Stimulated activated CD4-positive, alpha-beta T cell treated with anti-CD3 and anti-CD28 coated beads, Interleukin-12 subunit alpha, Interleukin-12 subunit beta, amount 100 ng/mL, for 48 hours (primary cell): ENCODE measurements at places on chromosomes 2 and 18.

DNA sequence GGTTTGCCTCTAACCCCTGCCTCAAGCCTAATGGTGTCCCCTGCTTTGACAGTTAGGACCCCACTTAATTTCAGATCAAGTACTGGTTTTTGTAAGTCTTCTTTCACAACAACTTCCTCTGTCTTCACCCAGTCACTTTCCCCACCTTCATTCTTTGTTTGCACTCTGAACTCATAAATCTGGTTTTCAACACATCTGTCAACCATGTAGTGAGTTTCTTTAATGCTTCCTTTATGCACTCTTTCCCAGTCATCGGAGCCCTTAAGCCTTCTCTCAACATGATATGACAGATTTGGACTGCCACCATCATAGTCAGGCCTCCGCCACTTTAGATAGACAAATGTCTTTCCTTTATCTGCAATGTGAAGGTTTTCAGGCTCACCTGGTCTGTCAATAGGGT, 109.1 kb downstream of the PLEKHA3 start:
- no peak for DNase-seq

DNA sequence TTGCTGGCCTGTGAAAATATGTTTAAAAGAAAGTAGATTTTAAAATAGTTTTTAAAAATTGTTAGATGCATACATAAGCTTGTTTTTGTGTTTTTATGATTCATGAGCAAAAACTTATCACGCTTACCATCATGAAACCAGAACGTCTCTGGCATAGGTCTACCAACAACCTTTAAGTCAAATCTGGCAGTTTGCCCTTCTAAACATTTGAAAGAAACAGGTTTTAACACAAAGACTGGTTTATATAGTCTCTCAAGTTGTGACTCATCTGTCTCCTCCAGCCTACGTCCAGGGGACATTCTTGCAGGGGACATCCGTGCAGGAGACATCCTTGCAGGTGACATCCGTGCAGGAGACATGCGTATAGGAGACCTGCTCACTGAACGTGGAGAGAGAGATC, 29.6 kb downstream of the TTN start:
- DNase-seq = no peak

DNA sequence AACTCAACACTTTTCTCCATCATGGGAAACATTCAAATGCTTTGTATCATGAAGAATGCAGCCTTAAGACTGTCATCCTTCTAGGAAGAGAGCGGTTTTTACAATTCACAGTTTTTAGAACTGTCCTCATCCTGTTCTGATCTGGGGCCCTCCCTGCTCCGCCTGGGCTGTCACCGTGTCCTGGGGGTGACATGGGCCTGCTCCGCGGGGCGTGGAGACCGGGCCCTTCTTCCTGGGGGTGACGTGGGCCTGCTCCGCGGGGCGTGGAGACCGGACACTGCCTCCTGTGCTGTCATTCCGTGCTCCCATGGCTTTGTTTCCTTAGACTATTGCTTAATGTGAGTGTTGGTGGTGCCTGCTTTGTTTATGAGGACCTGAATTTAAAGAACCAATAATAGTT, 122.8 kb downstream of the TMEM18 start:
- no peak for DNase-seq

DNA sequence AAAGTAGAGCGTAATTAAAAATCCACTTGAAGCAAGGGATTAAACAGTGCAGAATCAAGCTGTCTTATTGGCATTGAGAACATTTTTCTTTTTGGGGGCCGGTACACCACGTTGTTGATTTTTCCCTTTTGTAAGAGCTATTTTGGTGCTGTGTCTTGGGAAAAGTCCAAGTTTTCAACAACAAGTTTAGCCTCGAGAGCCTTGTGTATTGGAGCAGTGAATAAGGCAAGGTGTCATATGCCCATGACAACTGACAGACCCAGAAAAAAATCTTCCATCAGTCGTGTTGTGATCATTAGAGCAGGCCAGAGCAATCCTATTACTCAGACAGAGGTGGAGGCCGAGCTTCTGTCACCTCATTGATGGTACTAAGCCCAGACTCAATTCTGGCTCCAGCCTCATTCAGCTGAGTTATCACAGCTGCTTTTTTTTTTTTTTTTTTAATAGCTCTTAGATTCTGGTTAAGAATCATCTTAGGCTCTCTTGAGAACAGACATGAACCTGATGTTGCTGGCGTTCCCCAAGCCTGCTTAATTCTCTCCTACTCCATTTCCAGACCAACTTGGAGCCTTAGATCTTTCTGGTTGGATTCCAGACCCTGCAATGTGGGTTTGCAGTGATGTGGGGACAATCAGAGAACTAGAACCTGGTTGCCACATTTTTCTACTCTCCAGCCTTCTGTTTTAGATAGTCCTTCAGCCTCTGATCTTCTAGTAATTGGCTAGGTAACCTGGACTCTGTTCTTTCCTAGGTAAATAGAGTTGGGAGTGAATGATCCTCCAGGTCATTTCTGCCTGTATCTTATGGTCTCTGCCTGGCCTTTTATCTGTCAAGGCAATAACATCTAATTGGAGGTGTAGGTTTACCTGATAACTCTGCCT, 43.1 kb downstream of the MOGAT1 start:
- DNase-seq = no peak

GRCh38 chr18:21179590-21180220, 62.3 kb upstream of the GREB1L start:
- DNase-seq = peak; percentile 14

- no peak for DNase-seq
Measured at GRCh38 chr2:3009005-3009404, 368.6 kb downstream of the EIPR1 start.

- DNase-seq = no peak
Measured at GRCh38 chr2:161273038-161273760, 35.0 kb upstream of the PSMD14 start.

GRCh38 chr2:198753101-198753500, 704.6 kb downstream of the SATB2 start:
- DNase-seq = no peak

- DNase-seq = no peak
Measured at GRCh38 chr2:134173338-134174016, 80.4 kb upstream of the MGAT5 start.

DNA sequence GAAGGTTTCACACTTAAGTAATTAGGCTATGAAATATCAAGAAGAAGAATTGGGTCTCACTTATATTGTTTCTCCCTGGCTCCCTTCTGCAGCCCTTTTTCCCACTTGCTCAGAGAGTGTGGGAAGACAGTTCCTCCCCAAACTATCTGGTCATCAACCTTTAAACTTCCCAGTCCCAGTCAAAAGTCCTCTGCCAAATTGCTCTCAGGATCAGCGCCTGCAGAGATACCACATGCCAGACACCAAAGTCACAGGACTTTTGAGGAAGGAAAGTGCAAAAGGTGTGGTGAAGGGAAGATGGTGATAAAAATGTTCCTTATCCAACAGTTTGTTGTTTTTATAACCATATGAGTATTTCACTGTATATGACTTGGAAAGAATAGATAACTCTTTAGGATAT, 51.3 kb downstream of the DLGAP1 start:
- DNase-seq = no peak

- no peak for DNase-seq
Measured at GRCh38 chr2:172280571-172281361, 146.6 kb upstream of the ITGA6 start.

DNA sequence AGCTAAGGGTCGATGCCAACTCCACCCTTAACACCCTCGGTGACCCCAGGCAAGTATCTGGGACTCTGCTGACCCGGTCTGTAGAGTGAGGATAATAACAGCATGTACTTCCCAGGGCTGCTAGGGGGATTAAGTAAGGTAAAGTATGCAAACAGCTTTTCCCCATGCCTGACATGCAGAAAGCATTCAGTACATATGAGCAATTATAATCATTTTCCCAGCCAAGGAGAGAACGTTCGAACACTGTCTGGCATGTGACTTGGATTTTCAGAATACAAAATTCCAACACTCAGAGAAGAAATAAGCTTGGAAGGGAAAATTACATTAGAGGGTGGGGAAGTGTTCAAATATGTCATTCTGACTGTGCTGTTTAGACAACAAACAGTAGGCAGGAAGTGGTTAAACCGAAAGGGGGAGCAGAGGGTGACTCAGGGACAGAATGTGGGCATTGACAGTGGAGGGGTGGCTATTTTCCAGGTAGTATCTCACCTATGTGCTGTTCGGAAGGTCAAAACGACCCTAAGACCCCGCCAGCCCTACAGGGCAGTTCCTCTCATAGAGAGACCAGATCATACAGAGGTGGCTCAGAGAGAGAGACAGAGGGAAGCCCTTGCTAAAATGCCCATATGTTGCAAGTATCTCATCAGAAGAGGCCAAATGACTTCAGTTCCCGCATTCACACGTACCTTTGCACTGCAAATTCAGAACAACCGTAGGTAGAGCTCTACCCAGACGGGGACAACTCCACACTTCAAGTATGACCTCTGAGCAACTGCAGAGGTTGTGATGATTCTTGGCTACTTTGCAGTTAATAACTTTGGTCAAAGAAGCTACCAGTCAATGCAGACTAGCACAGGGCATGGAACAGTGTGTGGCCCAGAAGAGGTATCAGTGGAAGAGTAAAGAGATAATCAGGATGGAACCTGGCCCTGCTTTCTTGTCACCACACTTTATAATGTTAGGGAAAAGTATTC, 14.8 kb downstream of the ASPRV1 start:
- DNase-seq = peak; percentile 19

DNA sequence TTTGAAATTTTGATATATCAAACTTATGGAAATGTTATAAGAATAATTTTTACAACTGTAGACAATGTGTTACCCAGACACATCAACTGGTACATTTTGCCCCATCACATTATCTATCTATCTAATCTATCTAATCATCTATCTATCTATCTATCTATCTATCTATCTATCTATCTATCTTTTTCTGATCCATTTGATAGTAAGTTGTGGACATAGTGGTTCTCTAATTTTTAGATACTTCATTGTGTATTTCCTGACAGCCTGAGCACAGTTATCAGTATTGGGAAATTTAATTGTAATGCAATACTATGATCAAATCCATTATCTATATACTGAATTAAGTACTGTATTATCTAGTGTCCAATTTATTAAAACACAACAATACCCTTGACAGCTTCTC, 42.0 kb upstream of the TMEM18 start:
- DNase-seq = no peak

DNA sequence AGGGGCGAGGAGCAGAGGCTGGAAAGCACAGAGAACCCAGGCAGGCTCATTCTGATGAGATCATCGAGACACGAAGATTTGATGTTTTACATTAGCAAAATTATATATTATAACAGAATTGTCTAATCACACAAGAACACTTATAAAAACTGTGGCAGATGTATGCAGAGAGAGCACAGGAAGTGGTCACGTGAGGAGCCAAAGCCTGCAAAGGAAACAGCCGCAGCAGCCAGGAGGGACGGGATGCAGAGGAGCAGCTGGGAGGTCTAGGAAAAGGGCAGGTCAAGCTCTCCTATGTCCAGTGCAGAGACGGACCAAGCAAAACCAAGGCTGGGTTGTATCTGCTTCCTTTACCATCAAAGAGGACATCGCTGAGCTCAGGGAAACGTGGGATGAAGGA, 355.1 kb upstream of the MYT1L start:
- no peak for DNase-seq

- no peak for DNase-seq
Measured at GRCh38 chr2:202147775-202148174, 74.7 kb downstream of the KIAA2012 start.

DNA sequence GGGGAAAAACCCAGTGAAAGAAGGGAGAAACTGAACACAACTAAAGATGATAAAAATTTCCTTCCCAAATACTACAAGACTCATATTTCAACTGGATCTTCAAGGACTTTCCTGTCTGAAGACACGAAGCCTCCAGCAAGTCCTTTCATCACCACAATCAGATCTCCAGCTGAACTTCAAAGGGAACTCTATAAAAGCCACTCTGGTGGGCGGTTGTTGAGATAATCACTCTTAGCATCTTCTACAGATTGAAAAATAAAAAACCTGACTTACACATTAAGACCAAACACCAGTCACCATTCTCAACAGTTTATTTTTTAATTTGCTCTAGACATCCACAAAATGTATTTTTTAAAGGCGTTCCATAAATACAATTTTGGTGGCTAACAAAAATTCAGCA, 4.4 kb downstream of the REV1 start:
- no peak for DNase-seq

- DNase-seq = no peak
Measured at GRCh38 chr2:27170581-27171337, 22.0 kb downstream of the TCF23 start.

GRCh38 chr2:174282441-174282840, 34.1 kb upstream of the OLA1 start:
- no peak for DNase-seq

GRCh38 chr2:59920961-59921360, 632.5 kb downstream of the BCL11A start:
- no peak for DNase-seq

- no peak for DNase-seq
Measured at GRCh38 chr18:76823587-76824011, 1.2 kb downstream of the ZNF236 start.

DNA sequence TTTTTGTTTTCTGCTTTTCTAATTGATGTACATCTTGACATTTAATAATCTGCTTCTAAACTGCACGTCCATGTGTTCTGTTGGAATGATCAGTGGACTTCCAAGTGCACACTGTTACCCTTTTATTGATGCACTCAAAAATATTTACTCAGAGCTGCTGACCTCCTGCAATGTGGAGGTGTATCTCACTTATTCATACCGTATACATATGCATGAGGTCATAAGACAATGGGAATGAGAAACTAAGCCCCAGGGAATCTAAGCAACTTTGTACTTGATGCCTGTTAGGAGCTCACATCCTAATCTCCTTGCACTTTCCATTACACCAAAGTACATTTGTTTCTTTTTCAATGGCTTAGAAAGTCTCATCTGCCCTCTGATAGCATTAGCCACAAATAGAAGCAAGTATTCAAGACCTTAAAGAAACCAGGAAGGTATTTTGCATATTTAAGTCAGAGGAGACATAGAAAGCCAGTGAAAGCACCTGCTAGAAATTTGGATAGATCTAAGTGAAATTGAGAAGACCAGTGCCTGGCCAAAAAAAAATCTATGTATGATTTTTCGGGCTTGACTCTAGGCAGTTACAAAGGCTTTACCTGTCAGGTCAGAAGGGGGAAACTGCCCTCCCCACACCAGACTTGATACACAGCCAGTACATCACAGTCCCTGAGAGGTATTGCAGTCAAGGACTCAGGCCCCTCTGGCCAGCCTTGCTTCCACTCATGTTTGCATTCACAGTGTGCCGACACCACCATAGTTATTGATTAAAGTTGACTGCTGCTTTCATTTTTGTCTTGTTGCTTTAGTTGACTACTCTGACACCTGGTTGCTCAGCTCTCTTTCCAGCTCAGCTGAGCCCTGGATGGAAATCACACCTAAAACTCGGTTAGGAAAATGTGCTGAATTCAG, 391.7 kb upstream of the CYRIA start:
- no peak for DNase-seq
